H9 (cell line): ENCODE measurements at places on chromosomes 4 and X. TPM values are rescaled to one million over a fixed set of nuclear protein-coding genes. Genes with fewer than 3 reads are reported as not detected.

Gene RPA4
- total RNA-seq = 0.83 and 1.0 TPM in 2 replicates

GRCh38 chr4:137274404-137274803 is 257.9 kb downstream of the PCDH18 start:
- no peak overlapping the region for H3K4me3 ChIP-seq
- H3K27me3 ChIP-seq = no peaks in the 10 kb centered on the region
- H3K27ac ChIP-seq = no peak overlapping the region
- no peaks in the 10 kb centered on the region for H3K4me1 ChIP-seq
- no peak for DNase-seq
- H3K36me3 ChIP-seq = no peaks in the 10 kb centered on the region

GRCh38 chrX:19576742-19577141 is 61.4 kb upstream of the MAP3K15 start:
- no peaks in the 10 kb centered on the region for H3K27me3 ChIP-seq
- no peak for DNase-seq
- no peak overlapping the region for H3K27ac ChIP-seq
- no peaks in the 10 kb centered on the region for H3K36me3 ChIP-seq

- H3K4me3 ChIP-seq = peak overlapping the region; percentile 95
- H3K27me3 ChIP-seq = no peaks in the 10 kb centered on the region
- H3K4me1 ChIP-seq = no peaks in the 10 kb centered on the region
- DNase-seq = no peak
- H3K27ac ChIP-seq = no peak overlapping the region
These were observed 2.5 kb downstream of the SLC25A6 start for GRCh38 chrX:1389181-1389992.

DNA sequence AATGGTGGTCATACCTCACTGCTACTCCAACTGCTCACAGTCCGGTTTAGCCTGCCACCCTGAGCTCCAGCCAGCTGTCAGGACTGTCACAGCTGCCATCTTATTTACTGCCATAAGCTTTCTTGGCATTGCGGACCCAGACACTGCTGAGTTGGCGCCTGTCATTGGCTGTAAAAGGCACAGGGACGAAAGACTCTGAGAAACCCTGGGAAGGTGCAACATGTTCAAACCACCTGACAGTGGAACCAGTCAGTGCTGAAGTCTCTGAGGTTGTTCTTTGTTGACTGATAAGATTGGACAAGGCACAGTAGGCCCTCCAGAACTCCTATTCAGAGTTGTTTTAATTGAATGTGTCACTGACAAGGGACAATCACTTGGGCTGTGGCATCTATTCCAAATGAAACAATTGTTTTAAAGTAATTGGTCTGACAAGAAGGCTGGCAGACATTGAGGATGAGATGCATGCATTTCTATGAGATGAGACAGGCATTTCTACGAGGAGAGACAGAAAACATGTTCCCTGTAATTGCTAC is 927.8 kb downstream of the STPG2 start:
- H3K4me3 ChIP-seq = no peak overlapping the region
- H3K36me3 ChIP-seq = no peaks in the 10 kb centered on the region
- H3K4me1 ChIP-seq = no peaks in the 10 kb centered on the region
- no peak for DNase-seq
- H3K27me3 ChIP-seq = no peaks in the 10 kb centered on the region
- H3K27ac ChIP-seq = no peak overlapping the region

DNA sequence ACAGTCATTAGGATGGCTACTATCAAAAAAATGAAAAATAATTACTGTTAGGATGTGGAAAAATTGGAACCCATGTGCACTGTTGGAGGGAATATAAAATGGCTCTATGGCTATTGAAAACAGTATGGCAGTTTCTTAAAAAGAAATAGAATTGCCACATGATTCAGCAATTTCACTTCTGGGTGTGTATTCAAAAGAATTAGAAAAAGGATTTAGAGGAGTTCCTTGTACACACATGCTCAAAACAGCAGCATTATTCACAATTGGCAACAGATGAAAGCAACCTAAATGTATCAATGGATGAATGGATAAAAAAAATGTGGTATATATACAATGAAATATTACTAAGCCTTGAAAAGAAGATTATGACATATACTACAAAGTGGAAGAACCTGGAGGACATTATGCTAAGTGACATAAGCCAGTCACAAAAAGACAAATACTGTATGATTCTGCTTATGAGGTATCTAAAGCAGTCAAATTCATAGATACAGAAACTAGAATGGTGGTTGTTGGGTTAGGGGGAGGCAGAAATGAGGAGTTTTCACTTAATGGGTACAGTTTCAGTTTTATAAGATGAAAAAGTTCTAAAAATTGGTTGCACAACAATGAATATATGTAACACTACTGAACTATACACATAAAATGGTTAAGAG is 123.2 kb downstream of the ELOVL6 start:
- DNase-seq = no peak
- no peaks in the 10 kb centered on the region; the same call in 1 of the 2 replicates for H3K4me1 ChIP-seq
- no peaks in the 10 kb centered on the region for H3K27me3 ChIP-seq
- H3K36me3 ChIP-seq = peaks cover 22% of the 10 kb centered on the region

- no peaks in the 10 kb centered on the region for H3K27me3 ChIP-seq
- H3K4me1 ChIP-seq = no peaks in the 10 kb centered on the region
- no peak overlapping the region for H3K27ac ChIP-seq
- no peak overlapping the region for H3K4me3 ChIP-seq
- no peaks in the 10 kb centered on the region for H3K36me3 ChIP-seq
These were observed 640.1 kb upstream of the AADAT start for GRCh38 chr4:170729897-170730296.

GRCh38 chr4:89682808-89683207 is 154.2 kb downstream of the SNCA start:
- peaks cover 41% of the 10 kb centered on the region for H3K36me3 ChIP-seq
- no peak for DNase-seq
- H3K27ac ChIP-seq = no peak overlapping the region
- H3K4me1 ChIP-seq = no peaks in the 10 kb centered on the region

GRCh38 chr4:77269505-77269904 is 112.5 kb downstream of the CCNG2 start:
- no peaks in the 10 kb centered on the region for H3K27me3 ChIP-seq
- H3K4me1 ChIP-seq = no peaks in the 10 kb centered on the region
- no peaks in the 10 kb centered on the region for H3K36me3 ChIP-seq
- no peak overlapping the region for H3K4me3 ChIP-seq
- no peak overlapping the region for H3K27ac ChIP-seq
